ENCODE measurements at places on chromosomes 7 and 10.

- no peak for DNase-seq
These were observed 5.0 kb upstream of the CNOT4 start for GRCh38 chr7:135514856-135515255.

DNA sequence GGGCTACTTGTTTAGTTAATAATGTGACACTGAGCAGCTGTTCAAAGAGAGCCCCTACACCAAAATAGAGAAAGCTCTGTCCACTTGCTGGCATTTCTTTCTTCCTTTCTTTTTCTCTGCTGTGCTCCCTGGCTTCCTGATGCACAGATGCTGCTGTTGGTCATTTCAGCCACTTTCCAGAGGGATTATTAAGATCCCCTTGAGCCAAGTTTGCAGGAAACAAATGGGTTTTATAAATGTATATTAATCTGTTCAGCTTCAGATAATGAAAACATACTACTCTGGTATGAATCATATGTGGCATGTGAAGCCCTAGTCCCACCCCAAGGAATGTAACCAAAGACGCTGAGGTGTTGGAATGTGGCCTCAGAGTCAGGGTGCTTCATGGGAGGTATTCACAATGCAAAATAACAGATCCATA is 638.2 kb upstream of the FZD8 start:
- DNase-seq = no peak

GRCh38 chr7:37924491-37925041 is 4.1 kb downstream of the EPDR1 start:
- DNase-seq = no peak

DNA sequence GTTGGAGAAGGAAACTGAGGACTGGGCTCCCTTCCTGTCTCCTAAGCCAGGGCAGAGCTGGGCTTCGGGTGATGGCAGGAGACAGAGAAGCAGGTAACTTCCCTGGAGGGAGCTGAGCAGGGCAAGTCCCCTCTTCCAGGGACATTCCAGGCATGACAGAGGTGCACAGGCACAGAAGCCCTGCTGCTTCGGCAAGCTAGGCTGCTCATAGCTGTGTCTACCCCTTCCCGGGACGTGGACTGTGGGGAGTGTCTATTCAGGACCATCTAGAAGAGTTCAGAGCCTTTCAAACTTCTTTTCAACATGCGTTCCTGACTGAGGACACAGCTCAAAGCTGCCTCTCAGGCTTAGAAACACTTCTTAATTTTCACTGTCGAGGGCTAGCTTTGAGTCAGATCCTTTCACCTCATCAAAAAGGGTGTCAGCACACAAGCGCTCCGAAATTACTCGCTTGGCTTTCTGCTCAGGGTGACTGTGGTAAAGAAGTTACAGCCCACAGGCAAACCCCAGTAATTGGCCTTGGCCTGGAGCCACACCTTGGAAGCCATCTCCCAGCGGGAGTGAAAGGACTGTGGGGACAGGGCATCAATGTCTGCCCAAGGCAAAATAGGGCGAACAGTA is 63.7 kb upstream of the STEAP1B start:
- DNase-seq = no peak

DNA sequence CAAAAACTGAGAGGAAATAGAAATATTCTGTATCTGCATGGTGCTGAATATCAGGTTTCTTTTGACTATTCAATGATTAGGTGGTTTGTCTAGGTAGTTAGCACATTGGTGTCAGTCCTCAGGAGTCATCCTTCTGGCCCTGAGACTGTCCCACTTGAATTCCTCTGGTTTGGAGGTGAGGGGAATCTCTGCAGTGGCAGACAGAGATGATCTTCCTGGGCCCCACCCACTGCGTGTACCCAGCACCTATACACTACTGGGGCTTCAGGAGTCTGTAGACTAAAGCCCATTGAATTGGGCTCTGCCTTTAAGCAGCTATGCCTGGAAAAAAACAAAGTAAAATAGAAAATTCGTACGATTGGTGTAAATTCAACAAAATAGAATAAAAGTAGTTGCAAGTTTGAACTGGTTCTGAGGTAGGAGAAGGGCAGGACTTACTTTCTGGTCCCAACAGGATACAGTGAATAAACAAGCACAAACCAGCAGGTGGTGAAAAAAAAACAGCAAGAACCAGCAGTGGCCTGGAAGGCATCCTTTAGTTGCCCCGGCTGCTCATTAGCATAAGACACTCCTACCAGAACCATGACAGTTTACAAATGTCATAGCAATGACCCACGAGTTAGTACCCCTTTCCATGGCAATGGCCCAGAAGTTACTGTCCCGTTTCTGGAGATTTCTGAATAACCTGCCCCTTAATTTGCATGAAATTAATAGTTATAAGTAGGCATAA is 1.7 kb downstream of the LIPM start:
- no peak for DNase-seq

- no peak for DNase-seq
These were observed 28.7 kb downstream of the ZNF775 start for GRCh38 chr7:150407588-150408392.

DNA sequence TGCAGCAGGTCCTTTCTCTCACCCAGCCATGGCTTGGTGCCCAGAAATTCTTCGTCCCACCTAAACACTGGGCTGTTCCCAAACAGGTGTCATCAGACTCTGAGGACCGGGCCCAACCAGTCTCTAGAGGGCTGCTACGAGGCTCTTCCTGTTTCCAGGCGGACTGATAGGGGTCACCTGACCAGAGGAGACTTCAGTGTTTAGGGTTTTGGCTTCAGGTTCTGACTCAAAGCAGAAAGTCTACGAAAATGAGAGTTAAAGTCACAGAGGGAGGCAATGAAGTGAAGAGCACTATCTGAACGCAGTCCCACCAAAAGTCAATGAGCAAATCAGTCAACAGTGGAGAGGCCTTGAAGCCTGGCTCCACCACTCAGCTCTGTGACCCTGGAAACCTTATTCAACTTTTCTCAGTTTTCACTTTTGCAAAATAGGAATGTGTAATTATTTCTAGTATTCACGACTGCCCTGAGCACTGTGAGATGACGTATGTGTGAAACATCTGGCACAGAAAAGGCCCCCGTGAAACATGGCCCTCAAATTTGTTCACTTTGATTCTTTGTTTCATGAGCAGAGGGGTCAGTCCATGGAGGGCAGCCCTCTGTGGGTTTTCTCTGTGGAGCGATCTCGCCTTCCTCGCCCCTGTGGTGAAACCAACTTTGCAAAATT is 189.9 kb upstream of the PDE1C start:
- DNase-seq = no peak

All from left colon (tissue), 2 donors.